ENCODE measurements at places on chromosomes 1 and 21. TPM values are rescaled to one million over a fixed set of nuclear protein-coding genes. Genes with fewer than 3 reads are reported as not detected.

DNA sequence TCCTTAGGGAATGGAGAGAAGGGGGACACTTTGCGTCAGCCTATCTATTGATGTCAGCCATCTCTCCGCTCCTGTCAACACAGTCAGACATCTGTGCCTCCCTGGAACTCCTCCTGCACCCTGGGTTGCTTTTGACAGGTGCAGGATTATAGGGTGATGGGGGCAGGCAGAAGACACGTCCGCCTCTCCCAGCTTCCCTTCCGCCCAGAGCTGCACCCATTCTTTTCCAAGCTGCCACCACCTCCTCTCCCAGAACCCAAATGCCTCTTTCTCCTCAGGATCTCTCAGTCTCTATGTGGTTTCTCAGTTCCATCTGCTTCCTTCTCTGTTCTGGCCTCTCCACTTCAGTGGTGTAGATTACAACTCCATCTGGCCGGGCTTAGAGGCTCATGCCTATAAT lies 17.1 kb upstream of the KIF1B start:
- H3K4me1 ChIP-seq = no peaks in the 10 kb centered on the region
- H3K27me3 ChIP-seq = no peaks in the 10 kb centered on the region
- no peak for DNase-seq
- H3K36me3 ChIP-seq = no peaks in the 10 kb centered on the region

- DNase-seq = no peak
- H3K27ac ChIP-seq = no peak overlapping the region
- H3K4me1 ChIP-seq = no peaks in the 10 kb centered on the region
- no peak overlapping the region for H3K4me3 ChIP-seq
These were observed 2.5 kb downstream of the PKP1 start for GRCh38 chr1:201285846-201286245.

DNA sequence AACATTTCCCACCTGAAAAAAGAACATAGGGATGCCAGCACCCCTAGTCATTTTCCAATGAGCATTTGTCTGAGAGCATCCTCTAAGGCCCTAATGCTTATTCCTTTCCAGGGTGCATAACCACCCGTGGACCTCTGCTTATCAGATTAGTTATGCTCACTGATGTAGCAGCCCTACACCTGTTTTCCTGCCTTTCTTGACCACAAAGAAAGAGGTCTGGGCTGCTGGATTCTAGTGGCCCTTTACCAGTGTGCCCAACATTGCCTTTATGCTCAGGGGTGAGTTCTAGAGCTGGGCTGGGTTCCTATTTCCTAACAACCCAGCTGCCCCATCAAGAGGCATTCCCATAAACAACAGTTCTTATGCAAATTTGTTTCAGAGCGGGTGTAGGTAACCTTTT lies 20.3 kb upstream of the PM20D1 start:
- DNase-seq = no peak
- H3K4me1 ChIP-seq = no peaks in the 10 kb centered on the region
- H3K27ac ChIP-seq = no peak overlapping the region
- no peaks in the 10 kb centered on the region for H3K27me3 ChIP-seq
- H3K36me3 ChIP-seq = no peaks in the 10 kb centered on the region

- no peak for DNase-seq
- no peaks in the 10 kb centered on the region for H3K27me3 ChIP-seq
- no peak overlapping the region for H3K27ac ChIP-seq
- H3K4me3 ChIP-seq = no peak overlapping the region
- no peaks in the 10 kb centered on the region for H3K36me3 ChIP-seq
These were observed 128.6 kb downstream of the RIPK4 start for GRCh38 chr21:41638201-41638790.

DNA sequence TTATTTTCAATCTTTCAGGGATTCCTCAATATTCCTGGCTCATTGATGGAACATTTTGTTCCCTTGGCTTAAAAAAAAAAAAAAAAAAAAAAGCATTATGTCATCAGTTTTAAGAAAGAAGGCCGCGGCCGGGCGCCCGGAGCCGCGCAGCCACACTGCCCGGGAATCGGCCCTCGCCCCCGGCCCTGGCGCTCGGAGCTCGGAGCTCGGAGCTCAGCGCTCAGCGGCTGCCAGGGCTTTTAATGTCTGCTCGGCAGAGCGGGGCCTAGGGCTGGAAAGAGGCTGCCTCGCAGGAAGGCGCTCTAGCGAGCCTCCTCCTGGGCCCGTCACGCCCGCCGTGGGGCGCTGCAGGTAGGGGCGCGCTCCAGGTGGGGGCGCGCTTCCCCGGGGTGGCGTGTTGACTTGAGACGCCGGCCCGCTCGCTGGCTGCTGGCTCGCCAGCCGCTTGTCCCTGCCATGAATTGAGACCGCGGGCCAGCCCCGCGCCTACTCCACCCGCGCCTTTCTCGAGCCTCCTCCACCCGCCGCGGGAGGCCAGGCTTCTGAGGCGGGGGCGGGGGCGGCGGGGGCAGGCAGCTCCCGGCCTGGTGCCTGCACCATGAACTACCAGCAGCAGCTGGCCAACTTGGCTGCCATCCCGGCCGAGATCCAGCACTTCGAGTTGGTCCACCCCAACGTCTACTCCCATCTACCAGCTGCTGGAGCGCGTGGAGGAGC lies 5.4 kb upstream of the TDRD5 start:
- DNase-seq = peak; percentile 35
- no peak overlapping the region for H3K27ac ChIP-seq
- no peaks in the 10 kb centered on the region for H3K4me1 ChIP-seq
- H3K36me3 ChIP-seq = no peaks in the 10 kb centered on the region

DNA sequence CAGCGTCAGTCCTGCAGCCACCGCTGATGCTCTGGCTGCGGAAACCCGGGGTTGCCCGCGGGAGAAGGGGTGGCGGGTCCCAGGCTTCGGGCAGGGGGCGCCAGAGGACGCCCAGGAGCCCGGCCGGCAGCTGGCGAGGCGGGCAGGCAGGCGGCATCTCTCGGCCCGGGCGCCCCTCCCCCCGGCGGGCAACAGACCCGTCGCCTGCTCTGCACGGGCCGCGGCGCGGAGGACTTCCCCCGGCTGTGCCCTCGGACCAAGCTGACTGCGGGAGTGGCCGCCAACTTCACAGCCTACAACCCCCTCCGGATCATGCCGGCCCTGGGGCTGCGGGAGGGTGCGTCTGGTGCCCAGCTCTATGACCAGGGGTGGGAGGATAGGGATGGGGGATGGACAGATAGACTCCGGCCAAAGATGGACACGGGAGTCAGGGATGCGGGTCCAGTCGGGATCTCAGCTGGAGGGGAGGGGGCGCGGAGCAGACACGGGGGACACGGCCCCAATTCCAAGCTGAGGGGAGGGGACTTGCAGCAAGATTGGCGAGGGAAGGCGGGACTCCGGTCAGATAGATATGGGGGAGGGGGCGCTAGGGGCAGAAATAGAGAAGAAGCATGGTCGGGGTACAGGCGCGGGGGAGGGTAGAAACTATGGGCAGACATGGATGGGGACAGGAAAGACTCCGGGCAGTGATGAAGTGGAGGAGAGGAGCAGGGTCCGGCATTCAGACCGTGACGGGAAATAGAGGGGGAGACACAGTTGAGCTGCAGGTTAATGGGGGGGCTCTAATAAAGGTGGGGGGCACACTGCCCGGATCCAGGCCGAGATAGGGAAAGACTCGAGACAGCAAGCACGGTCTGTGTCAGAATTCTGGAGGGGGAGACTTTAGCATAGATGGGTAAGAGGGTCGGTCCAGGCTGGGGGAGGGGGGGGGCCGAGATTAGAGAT lies 1.1 kb downstream of the ADGRB2 start:
- DNase-seq = peak; percentile 50
- no peak overlapping the region for H3K27ac ChIP-seq
- H3K36me3 ChIP-seq = no peaks in the 10 kb centered on the region
- H3K4me1 ChIP-seq = peaks cover 12% of the 10 kb centered on the region

DNA sequence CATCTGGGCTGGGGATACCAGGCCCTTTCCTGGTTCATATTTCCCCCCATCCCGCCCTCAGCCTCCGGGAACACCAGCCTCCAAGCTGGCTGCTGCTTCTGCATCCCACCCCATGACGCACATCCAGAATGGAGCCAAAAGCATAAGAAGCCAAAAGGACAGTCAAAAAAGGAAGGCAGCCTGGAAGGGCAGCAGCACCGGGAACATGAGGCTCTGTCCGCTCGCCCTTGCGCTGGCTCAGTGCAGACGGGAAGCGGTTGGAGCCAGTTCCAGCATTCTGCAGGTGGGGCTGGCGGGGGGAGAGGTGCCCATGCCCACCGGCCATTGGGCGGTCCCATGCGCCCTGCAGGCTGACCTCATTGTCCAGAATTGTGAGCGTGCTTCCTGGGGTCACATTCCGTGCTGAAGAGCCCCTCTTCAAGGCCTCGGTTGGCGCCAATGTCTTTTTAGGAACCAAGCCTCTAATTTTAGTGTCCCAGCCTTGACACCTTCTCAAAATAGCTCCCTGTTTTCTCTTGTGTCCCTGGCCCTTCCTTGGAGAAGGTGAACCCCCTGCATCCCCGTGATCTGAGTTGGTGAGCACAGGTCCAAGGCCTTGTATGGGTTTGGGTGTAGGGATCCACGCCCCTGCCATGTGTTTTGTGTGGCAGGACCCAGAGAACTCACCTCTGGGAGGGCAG lies 28.4 kb upstream of the NPPB start:
- no peak for DNase-seq
- no peak overlapping the region for H3K4me3 ChIP-seq
- no peaks in the 10 kb centered on the region for H3K27me3 ChIP-seq
- no peak overlapping the region for H3K27ac ChIP-seq

DNA sequence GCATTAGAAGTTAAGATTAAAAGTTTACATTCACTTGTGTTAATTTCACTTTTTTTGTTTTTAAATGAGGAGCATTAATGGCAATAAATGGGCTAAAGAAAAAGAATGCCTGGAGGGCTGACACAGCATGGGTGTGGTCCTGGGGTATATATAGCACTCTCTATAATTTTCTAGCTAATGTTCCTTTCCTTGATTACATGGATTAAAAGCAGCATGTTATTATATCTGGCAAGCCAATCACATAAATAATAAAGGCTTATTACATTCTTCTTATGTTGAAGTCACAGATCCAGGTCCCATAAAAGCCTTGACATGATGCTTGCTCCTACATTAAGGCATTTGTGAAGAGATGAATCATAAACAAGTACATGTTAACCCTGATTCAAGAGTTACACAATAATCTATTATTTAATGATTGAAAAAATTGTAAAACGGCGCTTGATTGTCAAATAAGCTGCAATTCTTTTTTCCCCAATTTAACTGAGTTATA lies 91.4 kb downstream of the LYPLAL1 start:
- H3K27ac ChIP-seq = no peak overlapping the region
- no peak for DNase-seq
- H3K4me3 ChIP-seq = no peak overlapping the region

- no peaks in the 10 kb centered on the region for H3K27me3 ChIP-seq
- peak overlapping the region; percentile 16 for H3K27ac ChIP-seq
- H3K4me1 ChIP-seq = peaks cover 5% of the 10 kb centered on the region
- H3K36me3 ChIP-seq = no peaks in the 10 kb centered on the region
- H3K4me3 ChIP-seq = no peak overlapping the region
These were observed 19.0 kb downstream of the BTG2 start for GRCh38 chr1:203324105-203325025.

- H3K27ac ChIP-seq = no peak overlapping the region
- no peaks in the 10 kb centered on the region for H3K27me3 ChIP-seq
- no peak overlapping the region for H3K4me3 ChIP-seq
- peaks cover 83% of the 10 kb centered on the region for H3K36me3 ChIP-seq
- no peak for DNase-seq
- H3K4me1 ChIP-seq = no peaks in the 10 kb centered on the region
These were observed 19.9 kb downstream of the KDM4A start for GRCh38 chr1:43669878-43670277.

DNA sequence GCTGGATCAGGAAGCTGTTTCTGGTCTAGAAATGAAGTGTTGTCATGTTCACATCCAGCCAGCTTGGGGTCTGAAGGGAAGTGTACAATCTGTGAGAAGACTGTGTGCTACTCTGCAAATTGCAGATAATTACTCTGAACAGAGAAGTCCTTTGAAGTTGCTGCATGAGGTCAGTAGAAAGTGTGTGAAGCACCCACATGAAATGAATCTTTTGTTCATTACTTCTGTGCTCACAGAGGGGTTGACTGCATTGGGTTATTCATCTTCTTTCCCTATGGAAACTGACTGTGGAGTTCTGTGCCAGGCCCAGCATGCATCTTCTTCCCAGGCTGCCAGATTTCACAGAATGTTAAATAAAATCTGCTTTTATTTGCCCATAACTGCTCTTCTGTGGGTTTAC lies 47.1 kb downstream of the CTH start:
- H3K27me3 ChIP-seq = no peaks in the 10 kb centered on the region
- H3K36me3 ChIP-seq = no peaks in the 10 kb centered on the region
- DNase-seq = no peak
- H3K27ac ChIP-seq = no peak overlapping the region
- no peaks in the 10 kb centered on the region for H3K4me1 ChIP-seq
- no peak overlapping the region for H3K4me3 ChIP-seq

DNA sequence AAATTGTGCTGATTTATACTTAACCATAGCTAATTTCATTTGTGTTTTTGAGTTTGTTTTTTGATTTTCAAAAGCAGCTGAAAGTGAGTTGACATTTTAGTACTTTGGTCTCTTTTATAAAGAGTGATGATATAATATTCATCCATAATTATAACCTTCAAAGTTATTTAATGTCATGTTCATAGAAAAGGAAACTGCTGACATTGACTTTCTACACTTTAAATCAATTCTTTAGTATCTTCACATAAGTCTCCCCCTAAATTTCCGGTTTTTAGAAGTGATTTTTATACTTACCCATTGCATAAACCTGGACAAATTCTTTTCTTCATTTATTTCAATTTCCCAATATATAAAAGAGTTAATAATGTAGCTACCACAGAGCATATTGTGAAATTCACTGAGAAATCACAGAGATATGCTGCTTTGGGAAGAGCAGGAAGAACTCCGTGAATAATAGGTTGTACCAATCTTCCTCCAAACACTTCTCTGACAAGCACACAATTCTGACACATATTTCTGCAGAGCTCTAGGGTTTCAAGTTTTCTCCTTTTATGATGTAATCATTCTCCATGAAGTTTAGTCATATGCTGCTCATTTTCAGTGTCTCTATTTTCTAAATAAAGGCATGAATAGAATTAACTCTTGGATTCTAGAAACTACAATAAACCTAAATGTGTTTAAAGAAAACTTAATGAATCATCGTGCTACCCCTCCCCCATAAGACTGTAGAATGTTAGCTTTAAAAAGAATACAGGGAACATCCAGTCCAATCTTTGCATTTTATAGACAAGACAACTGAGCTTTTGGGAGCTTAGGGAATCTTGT lies 25.6 kb upstream of the CDC42BPA start:
- H3K36me3 ChIP-seq = no peaks in the 10 kb centered on the region
- no peaks in the 10 kb centered on the region for H3K27me3 ChIP-seq
- no peaks in the 10 kb centered on the region for H3K4me1 ChIP-seq

- no peaks in the 10 kb centered on the region for H3K4me1 ChIP-seq
- DNase-seq = no peak
- H3K27ac ChIP-seq = no peak overlapping the region
These were observed 18.6 kb downstream of the CDC42BPA start for GRCh38 chr1:227299688-227300087.

- no peaks in the 10 kb centered on the region for H3K4me1 ChIP-seq
- no peaks in the 10 kb centered on the region for H3K27me3 ChIP-seq
- no peak overlapping the region for H3K27ac ChIP-seq
- DNase-seq = no peak
- no peaks in the 10 kb centered on the region for H3K36me3 ChIP-seq
These were observed 12.4 kb downstream of the SLC30A1 start for GRCh38 chr1:211566431-211567025.

The ITLN1 gene
- total RNA-seq = 1.2 TPM

The SHISA4 gene
- total RNA-seq = 4.6 TPM

The CD58 gene
- total RNA-seq = 4.8 TPM

Measured in right lobe of liver (tissue), 6 donors.